HEK293T (cell line): ENCODE measurements at places on chromosomes 6 and 20.

- no peak for DNase-seq
These were observed 16.1 kb downstream of the PLA2G7 start for GRCh38 chr6:46719099-46719498.

DNA sequence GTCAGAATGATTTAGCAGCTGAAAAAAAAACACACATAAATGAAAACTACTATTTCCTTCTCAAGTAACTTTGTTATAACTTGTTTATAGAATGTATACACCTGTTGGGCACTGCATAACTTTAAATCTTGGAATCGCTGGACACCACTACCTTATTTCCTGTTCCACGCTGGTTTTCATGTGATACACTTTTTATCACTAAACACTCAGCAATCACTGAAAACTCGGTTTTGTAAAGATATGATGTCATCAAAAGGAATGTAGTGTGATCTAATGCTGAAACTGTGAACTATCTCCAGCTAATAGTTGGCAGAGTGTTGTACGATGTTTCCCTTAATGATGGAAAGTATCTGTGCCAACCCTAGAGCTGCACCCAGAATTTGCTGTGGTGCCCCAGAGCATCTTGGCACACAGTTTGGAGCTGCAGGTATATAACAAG is 127.9 kb downstream of the BACH2 start:
- DNase-seq = no peak

- no peak for DNase-seq
These were observed 5.9 kb downstream of the NELFE start for GRCh38 chr6:31952890-31953289.

- DNase-seq = no peak
These were observed 2.1 kb upstream of the THEMIS start for GRCh38 chr6:127902933-127903332.

DNA sequence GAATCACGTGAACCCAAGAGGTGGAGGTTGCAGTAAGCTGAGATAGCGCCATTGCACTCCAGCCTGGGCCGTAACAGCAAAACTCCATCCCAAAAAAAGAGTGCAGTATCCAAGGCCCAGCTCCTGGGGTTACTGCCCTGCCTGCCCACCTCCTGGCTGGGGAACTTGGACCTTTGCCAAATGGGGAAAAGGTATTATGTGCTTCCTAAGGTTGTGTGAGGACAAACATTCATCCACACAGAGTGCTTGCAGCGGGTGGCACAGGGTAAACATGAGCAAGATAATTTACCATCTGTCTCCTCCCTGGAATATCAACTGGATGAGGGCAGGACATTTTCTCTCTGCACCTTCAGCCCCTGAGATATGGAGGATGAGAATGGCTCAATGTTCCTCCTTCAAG is 94.9 kb upstream of the POPDC3 start:
- no peak for DNase-seq

- no peak for DNase-seq
These were observed 32.4 kb upstream of the HINT3 start for GRCh38 chr6:125924169-125924568.

GRCh38 chr20:40494248-40494647 is 194.8 kb downstream of the MAFB start:
- no peak for DNase-seq

GRCh38 chr20:45095805-45096238 is 5.1 kb downstream of the KCNS1 start:
- DNase-seq = peak; percentile 66

DNA sequence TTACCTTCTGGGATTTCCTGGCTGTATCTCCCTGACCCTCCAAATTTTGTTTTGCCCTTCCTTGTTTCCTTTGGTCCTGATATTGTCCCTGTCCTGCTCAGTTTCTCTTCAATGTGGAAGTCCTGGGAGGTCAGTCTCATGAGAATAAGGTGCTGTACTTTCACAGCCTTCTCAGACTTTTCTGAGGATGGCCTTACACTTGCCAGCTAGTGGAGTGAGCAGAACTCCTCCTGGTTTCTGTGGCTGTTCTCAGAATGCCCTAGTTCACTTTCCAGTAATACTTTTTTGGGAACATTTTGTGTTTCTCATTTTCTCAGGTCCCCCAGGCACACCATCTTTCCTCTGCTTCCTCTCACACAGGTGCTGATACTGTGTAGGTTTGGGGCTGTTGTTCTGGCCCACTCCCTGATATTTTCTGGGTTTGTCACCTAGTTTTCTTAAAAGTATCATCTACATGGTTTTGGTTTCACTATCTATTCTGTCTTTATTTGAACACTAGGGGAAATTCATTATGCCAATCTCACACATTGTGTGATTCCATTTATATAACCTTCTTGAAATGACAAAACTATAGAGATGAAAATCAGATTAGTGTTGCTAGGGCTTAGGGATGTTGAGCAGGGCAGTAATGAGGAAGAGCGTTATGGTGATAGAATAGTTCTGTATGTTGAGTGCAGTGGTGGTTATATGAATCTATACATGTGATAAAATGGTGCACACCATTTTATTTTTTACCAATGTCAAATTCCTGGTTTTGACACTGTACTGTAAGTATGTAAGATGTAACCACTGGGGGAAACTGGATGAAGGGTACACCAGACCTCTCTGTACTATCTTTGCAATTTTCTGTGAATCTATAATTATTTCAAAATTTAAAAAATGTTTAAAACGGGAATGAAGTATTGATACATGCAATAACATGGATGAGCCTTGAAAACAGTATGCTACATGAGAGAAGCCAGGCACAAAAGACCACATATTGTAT is 27.2 kb upstream of the BRPF3 start:
- DNase-seq = no peak

- DNase-seq = no peak
These were observed 90.5 kb upstream of the THBS2 start for GRCh38 chr6:169343886-169344749.

DNA sequence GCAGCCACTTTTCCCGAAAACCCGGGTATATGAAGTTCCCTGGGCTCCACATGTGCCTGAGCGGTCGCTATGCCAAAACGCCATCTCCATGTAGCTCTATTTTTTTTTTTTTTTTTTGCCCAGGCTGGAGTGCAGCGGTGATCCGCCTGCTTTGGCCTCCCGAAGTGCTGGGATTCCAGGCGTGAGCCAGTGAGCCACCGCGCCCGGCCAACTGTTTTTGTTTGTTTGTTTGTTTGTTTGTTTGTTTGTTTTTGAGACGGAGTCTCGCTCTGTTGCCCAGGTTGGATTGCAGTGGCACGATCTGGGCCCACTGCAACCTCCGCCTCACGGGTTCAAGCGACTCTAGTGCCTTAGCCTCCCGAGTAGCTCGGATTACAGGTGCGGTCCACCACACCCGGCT is 237.5 kb upstream of the IRAK1BP1 start:
- DNase-seq = no peak

GRCh38 chr20:10573273-10573950 is 100.4 kb downstream of the JAG1 start:
- no peak for DNase-seq

GRCh38 chr20:59772373-59772705 is 161.1 kb downstream of the SYCP2 start:
- DNase-seq = no peak

GRCh38 chr20:41631826-41632225 is 13.6 kb upstream of the CHD6 start:
- DNase-seq = no peak

GRCh38 chr20:56806952-56807517 is 177.9 kb downstream of the TFAP2C start:
- no peak for DNase-seq

- DNase-seq = no peak
These were observed 20.8 kb downstream of the SDCBP2 start for GRCh38 chr20:1308067-1308701.

DNA sequence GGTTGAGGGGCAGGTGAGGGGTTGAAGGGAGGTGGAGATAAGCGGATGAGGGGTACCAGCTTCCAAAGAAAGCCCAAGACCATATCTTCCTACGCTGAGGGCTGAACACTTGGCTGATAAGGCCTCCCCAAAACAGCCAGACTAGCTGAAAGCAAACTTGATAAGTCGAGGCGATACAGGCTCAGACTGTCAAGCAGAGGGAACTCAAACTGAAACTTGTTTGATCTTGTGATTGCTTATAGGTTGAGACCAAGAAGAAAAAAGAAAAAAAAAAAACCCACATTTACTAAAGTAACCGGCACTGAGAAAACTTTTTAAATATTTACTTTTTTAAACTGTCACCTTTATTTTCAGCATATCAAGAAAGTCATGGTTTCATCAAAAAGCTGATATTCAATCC is 73.6 kb downstream of the TRERF1 start:
- no peak for DNase-seq

GRCh38 chr6:33672808-33673207 is 38.7 kb downstream of the UQCC2 start:
- DNase-seq = peak; percentile 30

DNA sequence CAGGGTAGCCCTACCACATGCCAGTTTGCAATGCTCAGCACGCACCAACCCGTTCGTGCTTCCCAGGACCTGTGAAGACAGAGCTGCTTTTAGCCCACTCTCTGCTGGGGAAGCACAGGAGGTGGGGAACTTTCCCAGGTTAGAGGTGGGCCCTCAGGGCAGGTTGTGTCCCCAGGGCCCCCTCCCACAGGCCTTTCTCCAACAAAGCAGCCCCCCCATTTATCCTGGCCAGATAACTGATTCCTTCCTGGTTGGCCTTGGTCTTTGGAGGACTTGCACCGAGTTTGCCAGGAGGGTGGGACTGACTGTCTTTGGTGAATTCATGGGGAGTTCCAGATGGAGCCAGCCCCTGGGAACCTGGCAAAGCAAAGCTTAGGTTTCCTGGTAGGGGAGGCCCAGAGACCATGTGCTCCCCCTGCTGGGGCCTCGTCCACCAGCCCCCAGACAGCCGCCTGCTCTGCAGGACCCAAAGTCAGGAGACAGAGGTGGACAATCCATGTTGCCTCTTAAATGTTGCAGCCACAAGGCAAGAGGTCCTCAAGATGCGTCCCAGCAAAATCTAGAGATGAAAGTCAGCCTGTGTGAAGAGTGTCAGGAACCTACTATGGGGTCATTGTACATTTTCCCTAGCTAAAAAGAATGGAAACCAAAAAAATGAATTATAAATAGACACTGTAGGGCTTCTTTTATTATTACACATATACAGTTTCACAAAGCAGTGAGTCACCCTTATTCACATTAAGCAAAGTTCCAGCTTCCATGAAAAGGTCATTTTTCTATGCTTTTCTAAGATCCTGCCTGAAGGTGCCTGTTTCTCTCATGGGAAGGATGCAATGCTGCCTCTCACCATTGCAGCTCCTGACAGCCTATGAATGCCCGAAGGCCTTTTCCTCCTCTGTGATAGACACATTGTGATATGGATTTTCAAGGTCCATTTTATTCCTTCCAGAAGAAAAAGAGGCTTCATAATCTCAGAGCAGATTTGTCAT is 497.8 kb downstream of the PREX1 start:
- DNase-seq = peak; percentile 51

- no peak for DNase-seq
These were observed 14.8 kb upstream of the TGM2 start for GRCh38 chr20:38179846-38180245.

DNA sequence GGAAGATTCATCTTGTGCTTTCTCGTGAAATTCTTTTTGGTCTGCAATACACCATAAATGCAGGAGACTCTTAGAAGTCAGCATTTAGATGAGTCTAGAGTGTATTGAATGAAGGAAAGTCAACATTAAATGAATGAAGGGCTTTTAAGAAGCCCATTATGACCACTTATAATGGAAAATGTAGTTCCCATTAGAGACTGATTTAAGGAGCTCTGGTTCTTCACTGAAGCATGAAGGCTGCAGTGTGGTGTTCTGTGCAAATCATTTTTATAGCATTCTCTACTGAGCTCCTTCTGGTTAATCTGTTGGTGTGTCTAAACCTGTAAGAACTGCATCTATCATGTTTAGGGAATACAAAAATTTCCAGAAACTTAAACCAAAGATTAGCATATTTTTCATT is 19.7 kb downstream of the NCOA7 start:
- DNase-seq = peak; percentile 37

- DNase-seq = no peak
These were observed 5.6 kb downstream of the TNFAIP3 start for GRCh38 chr6:137872581-137873115.

GRCh38 chr6:36128073-36128472 is 2.2 kb upstream of the MAPK13 start:
- no peak for DNase-seq

- peak; percentile 44 for DNase-seq
These were observed 71.6 kb downstream of the GPX5 start for GRCh38 chr6:28597217-28597835.

- DNase-seq = peak; percentile 42
These were observed 1.1 kb downstream of the CITED2 start for GRCh38 chr6:139373154-139373927.

DNA sequence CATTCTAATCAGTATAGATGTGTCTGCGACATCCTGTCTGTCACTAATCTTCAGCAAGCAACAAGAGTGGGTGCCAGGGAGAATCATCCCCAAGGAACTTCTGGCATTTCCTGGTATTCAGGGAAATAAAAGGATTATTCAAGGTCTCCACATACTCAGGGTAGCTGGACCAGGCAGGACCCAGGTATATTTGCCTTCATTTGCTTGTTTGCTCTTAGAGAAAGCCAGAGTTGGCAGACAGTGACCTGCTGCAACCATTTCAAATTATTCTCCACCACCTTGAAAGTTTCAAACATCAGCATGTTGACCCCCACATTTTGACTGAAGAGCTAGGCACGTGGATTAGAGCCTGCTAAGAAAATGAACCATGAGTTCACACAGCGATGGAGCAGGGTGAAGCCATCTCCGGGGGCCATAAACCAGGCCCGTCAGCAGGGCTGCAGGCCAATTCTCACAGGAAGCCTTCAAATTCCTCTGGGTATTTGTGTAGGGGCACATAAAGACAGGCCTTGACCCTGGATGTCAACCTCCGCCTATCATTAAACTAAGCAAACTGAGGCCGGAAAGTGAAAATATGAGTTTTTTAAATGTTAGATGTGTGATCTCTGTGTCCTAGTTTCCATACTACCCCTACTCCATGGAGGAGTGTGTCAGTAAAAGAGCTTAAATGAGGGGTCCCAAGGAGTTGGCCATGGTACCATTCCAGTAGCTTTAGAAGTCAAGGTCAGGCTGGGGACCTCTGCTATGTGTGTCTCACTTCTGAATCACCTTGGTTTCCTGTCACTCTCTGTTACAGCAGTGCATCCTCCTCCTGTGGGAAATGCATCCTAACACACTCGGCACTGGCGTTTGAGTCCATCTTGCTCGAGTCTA is 32.9 kb downstream of the TRAM2 start:
- no peak for DNase-seq

DNA sequence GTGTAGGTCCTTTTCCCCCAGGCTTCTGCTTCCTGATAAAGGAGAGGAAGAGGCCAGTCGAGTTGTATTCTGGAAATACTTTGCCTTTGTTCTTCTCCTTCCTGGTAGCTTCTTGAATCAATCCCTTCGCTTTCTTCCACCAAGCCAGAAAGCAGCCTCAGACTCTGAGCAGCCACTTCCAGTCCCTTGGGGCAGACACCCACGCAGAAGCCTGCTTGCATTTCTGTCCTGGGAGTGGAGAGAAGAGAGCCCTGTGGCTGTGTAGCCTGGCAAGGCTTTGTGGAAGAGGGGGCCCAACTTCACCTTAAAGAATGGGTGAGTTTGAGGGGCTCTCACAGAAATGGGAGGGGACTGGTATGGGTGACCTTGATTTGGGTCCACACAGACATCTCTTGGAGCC is 211.0 kb upstream of the SSTR4 start:
- DNase-seq = no peak
